H4 (cell line): ENCODE measurements at places on chromosomes 7 and 10.
A peak's percentile ranks its signal among the peaks of the same experiment; 100 is the strongest.

DNA sequence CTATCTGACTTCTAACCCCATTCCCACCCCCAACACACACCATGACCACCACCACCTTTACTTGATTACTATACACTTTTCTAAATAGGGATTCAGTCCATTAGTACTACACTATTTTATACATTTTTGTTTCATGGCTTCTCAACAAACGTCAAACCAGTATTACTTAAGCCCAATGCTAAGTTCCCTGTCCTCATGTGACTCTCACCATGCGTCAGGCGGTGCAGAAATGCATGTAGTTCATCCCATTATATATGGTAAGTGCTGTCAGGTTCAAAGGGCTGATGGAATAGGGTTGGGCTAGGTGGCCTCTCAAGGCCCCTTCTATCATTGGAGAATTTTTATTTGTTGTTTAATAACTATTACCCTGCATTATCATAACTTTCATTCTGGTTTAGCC lies 19.5 kb upstream of the VPS41 start:
- no peak for DNase-seq

GRCh38 chr7:3243680-3244079 lies 57.4 kb upstream of the SDK1 start:
- DNase-seq, result no peak

DNA sequence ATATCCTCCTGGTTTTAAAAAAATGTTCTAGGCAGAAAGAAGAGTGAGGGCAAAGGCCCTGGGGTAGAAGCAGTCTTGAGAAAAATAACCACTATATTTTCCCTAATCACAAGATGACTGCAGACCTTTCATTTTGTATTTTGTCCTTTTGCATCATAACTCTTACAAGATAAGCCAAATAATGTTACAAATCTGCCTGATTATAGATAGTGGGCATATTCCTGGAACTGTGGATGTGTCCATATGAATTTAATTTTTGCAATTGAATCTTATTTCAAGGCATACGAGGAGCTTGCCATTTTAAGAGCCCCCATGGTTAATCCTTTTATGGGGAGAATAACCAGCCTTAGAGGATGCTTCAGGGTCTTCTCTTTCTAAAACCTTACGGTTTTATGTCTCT lies 102.7 kb downstream of the ADRA2A start:
- no peak for DNase-seq

GRCh38 chr10:16602104-16602775 lies 80.6 kb upstream of the C1QL3 start:
- DNase-seq, result no peak

GRCh38 chr10:113063043-113063967 lies 113.3 kb downstream of the TCF7L2 start:
- DNase-seq, result peak; percentile 93

GRCh38 chr7:20299647-20300312 lies 30.9 kb upstream of the ITGB8 start:
- DNase-seq, result peak; percentile 44

GRCh38 chr7:141167381-141167964 lies 93.6 kb downstream of the TMEM178B start:
- DNase-seq, result no peak

GRCh38 chr7:2873146-2873545 lies 29.0 kb upstream of the GNA12 start:
- DNase-seq, result peak; percentile 54

DNA sequence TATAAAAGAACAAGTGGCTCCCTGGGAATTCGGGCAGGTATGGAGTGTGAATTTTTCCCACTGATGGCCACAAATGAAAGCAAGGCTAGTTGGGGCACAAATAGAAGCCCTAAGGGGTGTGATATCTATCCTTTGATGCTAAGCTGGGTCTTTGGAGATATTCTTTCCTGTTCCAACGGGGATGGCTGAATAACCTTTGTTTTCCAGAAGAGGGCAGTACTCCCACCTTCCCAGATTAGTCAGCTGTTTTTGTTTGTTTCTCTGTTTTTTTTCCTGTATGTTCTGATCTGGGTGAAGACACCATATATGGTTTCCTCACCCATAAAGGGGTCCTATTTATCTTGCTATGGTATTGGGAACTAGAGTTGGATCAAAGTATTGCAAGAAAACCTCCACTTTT lies 947.7 kb upstream of the SORCS1 start:
- no peak for DNase-seq

DNA sequence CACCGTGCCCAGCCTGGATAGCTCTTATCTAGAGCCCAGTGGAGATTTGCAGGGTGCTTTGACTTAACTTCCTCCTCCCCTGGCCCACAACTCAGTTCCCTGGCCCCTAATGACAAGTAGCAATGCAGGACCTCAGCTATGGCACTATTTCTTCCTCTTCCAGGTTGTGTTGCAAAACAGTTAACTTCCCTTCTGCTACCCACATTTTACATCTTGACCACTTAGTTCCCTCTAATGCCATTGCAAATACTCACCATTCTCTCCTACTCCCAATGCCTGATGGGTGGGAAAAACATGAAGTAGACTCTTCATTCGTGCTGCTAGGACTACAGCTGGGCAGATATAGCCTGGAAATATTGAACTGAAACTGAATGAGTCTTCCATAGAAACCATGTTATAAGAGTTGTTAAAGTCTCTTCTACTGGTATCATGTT lies 39.1 kb upstream of the FGL2 start:
- no peak for DNase-seq

DNA sequence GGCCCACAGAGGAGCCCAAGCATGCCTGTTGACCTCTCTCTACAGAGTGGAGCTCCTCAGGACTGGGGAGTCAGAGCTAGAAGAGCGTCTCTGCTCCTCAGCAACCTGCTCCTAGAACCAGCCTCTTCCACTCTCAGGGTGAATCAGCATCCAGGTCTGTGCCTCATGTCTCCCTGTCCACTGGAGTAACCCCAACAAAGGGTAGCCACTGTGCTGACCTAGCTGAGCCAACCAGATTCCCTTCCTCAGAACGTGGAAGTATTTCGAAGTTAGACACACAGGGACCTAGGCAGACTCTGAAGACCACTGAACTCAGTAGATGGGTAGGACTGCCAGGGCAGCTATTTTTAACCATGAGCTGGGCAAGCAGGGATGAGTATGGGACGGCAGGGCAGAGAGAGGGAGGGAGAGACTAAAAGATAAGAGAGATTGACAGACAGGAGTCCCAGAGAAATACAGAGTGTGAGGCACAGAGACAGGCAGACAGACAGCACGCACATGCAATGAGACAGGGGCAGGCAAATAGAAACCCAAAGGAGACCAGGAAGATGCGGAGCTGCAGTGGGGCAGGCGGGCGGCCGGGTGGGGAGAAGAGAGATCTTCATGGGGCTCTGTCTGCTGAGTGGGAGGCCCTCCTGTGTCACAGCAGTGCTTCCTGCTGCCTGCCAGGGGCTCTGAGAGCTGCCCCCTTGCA lies 56.7 kb downstream of the OSBPL3 start:
- no peak for DNase-seq

- no peak for DNase-seq
Observed at GRCh38 chr7:6648815-6649104, 11.6 kb downstream of the ZNF316 start.

DNA sequence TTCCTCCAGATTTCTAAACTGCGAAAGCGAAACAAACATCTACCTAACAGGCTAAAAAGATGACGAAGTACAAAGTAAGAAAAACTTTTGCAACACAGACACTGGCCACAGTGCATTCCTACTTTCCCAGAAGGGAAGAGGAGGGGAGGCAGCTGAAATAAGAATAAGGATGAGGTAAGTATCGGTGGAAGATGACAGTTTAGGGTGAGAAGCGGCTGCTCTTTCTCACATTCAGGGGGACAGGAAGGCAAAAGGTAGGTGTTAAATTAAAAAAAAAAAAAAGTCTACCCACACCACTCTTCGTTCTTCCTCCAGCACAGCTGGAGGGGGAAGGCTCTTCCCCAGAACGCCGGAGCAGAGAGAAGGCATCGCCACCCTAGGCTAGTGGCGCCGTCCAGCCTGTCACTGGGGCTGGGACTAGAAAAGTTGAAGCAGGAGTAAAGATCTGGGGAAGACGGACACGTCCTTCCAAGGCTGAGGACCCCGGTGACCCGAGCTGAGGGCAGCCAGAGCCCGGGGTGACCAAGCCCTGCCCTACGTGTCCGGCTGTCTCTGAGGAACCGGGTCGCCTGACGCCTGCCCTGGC lies 846 bp downstream of the DNAJC1 start:
- peak; percentile 21 for DNase-seq

DNA sequence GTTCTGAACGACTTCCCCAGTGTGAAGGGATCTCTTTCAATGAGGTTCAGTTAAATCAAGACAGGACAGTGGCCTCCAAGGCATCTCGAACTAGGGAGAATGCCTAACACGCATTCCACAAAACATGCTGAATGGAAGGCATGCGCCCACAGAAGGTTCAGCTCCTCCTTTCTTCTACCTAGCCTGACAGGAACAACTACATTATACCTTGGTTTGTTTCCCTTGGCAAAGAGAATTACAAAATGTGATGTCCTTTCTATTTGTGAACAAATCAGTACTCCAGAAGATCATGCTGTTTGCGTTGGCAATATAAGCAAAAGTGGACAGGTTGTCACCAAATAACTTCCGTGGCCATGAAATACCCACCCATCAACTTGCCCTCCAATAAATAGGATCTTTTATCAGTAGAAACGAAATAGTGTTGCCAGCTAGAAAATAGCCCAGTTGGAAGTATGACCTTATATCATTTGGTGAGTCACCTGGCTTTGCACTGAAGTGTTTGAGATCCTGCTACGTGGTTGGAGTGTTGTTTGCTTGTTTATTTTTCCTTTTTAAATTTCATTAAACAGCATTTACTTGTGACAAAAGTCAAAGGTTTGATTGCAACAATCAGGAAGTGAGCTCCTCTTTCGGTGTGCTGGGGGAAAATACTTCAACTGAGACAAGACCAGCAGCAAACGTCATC lies 117.0 kb upstream of the FAM204A start:
- no peak for DNase-seq

GRCh38 chr7:77917500-77918262 lies 119.1 kb downstream of the PHTF2 start:
- no peak for DNase-seq

- no peak for DNase-seq
Observed at GRCh38 chr10:30589441-30589840, 40.1 kb downstream of the LYZL2 start.

- DNase-seq, result no peak
Observed at GRCh38 chr7:108589199-108589598, 19.5 kb downstream of the DNAJB9 start.

DNA sequence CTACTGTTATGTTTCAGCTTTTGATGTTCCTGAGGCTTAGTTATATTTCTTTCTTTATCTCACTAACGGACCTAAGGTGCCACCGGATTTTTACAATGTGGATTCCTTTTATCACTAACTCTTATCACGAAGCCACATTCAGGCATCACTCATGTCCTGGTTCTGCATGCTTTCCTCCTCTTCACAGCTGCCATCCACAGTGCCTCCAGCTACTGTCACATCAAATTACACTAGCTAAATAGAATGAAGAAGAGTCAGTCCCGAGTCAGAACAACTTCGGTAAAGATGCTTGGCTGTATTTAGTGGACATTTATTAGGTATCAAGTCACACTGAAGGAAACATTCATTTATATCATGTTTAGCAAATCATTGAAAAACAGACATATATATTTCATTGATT lies 153.2 kb downstream of the NEBL start:
- DNase-seq, result no peak

GRCh38 chr10:86188326-86188725 lies 178.3 kb downstream of the GRID1 start:
- no peak for DNase-seq

DNA sequence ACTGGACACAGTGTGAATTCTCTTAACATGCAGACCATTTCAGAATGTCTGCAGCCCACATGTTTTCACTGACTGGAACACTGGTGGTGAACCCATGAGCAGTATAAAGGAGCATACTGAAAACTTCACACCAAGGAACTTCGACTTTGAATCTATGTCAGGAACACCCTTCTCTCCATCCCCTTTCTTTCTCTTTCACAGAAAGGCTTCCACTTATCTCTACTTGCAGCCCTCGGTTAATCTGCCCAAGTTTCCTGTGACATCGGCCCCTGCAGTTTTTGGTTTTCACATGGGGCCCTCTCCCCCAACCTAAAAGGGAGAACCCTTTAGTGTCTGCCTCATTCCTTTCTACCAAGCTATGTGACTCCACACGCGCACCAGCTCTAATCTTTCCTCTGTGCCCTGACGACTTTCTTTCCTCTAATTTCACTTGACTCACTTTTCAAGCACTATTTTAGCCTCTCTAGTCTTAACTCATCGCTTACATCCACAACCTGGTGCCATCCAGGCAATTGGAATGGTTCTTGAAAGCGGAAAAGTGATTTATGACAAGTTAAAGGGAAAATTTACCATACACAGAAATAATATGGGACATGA lies 70.1 kb downstream of the RELN start:
- DNase-seq, result no peak

DNA sequence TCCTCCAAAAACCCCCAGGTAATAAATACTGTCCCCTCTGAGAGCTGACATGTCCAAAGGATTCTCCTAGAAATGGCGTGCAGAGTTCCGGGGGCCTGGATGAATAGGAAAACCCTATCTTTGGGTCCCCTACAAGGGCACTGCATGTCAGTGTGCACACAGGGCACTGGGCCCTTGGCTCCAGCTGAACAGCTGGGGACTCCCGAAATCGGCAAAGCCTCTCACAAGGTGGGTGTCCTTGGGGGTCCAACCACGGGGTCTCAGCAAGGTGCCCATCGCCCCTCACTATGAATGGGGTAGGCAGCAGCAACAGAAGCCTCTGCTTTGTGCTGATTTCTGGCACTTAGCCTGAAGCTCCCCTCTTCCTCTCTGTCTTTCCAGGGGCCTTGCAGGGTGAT lies 46.1 kb downstream of the SLIT1 start:
- no peak for DNase-seq

- no peak for DNase-seq
Observed at GRCh38 chr7:27147199-27148030, at the start of gene HOXA6. Gene HOXA6 (minus strand): TSS chr7:27147774. CDS start chr7:27147749, 25 bp downstream.

GRCh38 chr10:118908557-118909256 lies 120.8 kb upstream of the NANOS1 start:
- no peak for DNase-seq

DNA sequence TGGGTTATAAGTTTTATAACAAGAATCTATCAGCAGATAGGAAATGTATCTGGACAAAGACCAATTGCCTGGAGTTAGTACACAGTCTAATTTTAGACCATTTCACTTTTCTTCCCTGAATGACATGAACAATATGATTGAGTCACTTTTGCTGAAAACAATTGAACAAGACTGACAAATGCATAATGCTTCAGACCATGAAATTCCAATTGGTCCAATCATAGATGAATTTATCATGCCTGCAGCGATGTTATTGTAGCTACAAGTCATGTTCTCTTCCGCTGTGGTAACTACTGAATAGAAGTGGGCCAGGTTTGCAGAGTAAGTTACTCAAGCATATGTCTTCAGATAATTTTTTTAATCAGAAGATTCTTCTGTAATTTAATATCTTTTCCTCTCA lies 73.4 kb downstream of the VSTM2A start:
- DNase-seq, result no peak

- no peak for DNase-seq
Observed at GRCh38 chr10:124251317-124252065, 158.1 kb upstream of the CHST15 start.

GRCh38 chr7:105617280-105618015 lies 36.2 kb upstream of the EFCAB10 start:
- DNase-seq, result no peak
